NCI-H345 (cell line): ENCODE measurements at places on chromosomes 3 and 15.

GRCh38 chr15:31488437-31489204, 162.0 kb downstream of the KLF13 start:
- peak; percentile 51 for DNase-seq

- DNase-seq, result no peak
Measured at GRCh38 chr3:118963711-118964110, 70.9 kb downstream of the IGSF11 start.

GRCh38 chr15:89332446-89332845, 2.2 kb downstream of the POLG start:
- DNase-seq, result no peak

DNA sequence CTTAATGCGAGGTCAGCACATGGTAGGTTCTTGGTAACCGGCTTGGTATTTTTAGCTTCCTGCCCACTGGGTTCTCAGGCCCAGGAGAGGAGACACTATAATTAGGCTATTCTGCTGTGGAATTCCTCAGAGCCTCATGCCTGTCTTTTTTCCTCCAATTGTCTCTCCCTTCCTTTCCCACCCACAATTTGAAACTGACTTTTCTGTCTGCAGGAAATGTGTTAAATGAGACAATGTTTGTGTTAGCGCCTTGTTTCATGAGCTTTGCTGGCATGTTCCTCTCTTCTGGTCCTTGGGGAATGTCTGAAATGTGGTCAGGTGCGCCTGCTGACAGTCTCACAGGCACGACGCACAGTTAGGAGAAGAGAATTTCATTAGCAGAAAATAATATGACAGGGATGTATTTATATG, 223.6 kb upstream of the CTNNB1 start:
- no peak for DNase-seq

GRCh38 chr15:84001655-84002054, 233.9 kb upstream of the GOLGA6L4 start:
- no peak for DNase-seq

- no peak for DNase-seq
Measured at GRCh38 chr3:194570235-194570634, 63.0 kb downstream of the TMEM44 start.

- DNase-seq, result no peak
Measured at GRCh38 chr3:194808640-194809097, 123.0 kb downstream of the FAM43A start.

DNA sequence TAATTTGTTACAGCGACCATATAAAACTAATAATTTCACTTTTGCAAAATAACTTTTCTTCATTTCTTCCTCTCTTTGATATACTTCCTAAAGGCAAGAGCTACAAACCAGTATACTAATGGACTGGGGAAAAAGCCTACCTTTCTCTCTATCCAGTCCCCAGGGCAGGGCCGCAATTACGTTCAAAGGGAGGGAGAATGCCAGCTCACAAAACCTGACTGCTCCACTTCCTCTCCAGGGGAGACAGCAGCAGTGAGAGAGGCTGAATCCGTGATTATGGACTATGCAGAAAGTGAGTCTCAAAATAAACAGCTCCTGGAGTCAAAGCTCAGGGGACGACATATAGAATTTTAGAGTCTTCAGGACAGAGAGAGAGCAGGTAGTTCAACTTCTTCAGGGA, 126.9 kb upstream of the HES1 start:
- no peak for DNase-seq

- no peak for DNase-seq
Measured at GRCh38 chr15:71916834-71917233, 106.5 kb downstream of the NR2E3 start.

- no peak for DNase-seq
Measured at GRCh38 chr3:18890449-18890848, 257.9 kb upstream of the KCNH8 start.
